GM18507 (cell line): ENCODE measurements at places on chromosomes 7 and 10.
A peak's percentile ranks its signal among the peaks of the same experiment; 100 is the strongest.

- no peak for DNase-seq
Observed at GRCh38 chr7:49527182-49527581, 246.3 kb upstream of the VWC2 start.

GRCh38 chr7:142523821-142524460 lies 225.3 kb upstream of the PRSS1 start:
- no peak for DNase-seq

DNA sequence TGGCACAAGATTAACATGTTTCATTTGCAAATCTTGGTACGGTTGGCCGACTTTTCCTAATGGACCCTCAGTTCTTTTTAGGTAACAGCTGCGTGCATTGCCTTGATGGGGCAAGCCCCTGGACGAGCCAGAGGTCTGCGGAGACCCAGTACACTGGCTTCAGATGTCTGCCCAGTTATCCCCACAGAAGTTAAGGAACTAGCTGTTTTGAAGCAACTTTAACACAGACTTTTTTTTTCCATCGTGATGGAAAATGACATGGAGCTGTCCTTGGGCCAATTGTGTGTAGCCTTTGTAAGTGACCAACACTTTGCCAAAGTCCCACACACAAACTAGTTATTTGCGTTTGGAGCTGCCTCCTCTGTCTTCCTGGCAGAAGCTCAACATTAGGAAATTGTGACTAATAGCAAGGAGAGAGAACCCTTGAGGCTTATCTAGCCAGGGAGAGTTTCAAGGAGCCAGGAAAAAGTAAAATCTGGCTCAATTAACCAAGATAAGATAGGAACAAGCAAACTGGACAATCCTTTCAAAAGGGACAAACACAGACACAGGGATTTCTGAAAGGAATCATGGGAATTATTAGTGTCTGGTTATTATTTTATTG lies 99.6 kb upstream of the BMPER start:
- no peak for DNase-seq

DNA sequence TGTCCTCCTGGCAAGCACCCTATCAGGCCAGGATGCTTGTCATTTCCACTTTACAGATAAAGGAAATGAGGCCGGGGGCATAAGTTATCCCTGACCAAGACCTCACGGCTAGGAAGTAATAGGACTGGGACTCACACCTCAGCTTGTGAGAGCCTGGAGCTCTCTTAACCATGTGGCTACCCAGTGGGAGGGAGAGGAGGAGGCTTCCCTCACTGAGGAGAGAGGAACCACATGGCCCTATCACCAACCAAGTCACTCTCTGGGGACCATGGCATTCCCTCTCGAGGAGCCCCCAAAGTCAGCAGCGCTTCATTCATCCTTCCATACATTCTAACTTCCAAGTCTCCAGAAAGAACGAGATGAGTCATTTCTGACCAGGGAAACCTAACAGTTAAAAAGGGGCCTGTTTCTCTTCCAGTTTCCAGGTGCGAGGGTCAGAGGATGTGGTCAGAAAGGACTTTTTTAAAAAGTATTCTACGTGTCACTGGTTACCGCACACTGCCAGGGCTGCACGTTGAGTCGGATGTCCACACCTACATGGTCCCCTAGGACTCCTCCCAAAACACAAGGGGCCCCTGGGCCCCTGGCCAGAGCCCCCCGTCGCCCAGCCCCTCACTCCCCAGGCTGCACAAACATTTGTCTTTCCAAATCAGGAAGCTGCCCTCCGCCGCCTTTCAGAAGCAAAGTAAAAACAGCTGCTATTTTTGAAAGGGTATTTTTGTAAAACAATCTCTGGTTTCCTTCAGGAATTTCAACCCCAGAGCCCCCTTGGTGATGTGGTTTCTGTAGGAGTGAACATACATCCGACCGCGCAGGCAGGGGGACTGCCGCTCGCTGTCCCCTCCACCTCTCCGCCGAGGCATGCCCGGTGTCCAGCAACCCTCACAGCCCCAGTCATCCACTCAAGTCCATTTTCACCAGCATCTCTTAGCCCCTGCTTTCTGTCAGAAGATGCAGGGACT lies 128.2 kb upstream of the CHST15 start:
- DNase-seq: peak; percentile 58

DNA sequence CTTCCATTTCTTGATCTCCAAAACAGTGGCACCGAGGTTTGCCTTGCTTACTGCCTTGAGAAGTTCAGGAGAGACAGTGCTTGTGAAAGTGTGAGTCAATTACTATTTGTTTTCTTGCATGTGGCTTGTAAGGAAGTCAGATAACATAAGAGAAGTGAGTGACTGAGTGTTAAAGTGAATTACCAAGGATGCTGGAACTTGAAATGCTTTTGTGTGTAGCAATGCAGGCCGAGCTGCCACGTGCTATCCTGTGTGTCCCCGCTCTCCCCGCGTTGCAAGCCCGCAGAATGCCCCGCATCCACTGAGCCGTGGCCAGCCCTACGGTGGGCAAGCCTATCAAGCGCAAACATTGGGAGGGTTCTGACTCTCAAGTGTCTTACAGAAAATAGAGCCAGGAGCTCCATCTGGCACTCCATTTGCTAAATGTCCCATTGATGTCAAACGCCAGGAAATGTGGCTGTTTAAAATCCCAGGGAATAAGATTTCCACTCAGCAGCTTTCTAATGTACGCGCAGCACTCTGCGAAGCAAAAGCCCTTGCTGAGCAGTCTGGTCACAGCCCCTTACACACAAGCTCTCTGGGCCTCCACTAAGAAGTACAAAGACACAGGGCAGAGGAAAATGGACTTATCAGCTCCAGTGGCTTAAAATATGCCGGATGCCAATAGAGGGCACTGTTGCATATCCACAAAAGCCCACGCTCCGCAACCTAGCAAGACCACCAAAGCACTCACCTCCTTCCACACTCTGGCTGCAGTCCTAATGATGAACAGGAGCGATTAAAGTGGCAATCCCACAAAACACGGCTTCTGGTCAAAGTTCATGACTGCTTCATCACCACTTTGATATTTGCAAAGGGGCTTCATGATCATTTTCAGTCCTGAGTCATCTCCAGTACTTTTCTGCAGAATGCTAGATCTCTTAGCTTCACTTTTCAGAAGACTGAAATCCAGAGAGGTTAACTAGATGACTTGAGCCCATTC lies 158.0 kb upstream of the ITGB1 start:
- no peak for DNase-seq

DNA sequence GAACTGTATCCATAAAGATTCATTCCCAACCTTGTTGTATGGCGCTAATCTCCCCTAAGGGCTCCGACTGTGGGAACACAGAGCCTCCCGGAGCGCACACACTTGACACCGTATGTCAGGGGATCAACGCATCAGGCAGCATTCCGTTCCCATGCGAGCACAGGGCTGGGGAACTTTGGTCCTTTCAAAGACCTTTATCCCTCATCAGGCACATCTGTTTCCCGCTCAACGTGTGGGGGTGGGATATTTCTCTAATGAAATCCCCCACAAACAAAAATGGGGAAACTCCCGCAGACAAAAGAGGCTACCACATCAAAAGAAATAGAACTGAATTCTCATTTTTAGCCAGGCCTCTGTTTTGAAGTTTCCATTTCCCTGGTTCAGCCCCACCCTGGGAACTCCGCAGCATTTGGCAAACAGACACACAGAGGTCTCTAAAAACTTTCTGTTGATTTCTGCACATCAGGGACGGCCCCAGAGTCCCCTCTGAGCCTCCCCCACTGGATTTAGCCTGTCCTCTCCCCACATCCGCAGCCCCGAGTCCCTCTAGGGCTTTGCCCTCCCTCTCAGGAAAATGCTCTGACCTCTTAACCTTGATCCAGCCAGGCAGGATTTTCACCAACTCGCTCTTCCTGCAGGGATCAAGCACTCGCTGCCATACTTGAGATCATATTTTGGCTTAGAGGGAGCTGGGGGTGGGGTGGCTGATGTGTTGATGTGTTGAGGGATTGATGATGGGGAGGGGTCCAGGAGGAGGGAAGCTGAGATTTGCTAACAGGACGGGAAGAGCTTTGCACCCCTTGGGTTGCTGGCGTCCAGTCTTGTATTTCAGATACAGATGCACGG lies 6.6 kb downstream of the CPA5 start:
- DNase-seq: no peak

DNA sequence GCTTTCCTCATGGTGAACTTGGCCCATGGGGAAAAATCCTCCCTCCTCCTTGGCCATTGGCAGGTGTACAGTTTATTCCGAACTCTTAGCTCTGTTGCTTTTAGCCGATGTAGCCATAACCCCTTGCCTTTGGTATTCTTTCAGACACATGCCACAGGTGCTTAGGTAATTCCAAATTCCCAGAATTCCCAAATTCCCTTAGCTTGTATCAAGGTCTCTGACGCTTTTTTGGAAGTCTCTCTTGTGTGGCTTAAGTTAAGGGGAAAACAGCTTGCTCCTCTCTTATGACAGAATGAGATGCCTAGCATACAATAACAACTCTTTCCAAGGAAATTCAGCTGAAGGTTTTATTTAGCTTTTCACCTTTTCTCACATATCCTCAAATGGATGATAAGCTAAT lies 68.0 kb downstream of the SUGCT start:
- DNase-seq: no peak

DNA sequence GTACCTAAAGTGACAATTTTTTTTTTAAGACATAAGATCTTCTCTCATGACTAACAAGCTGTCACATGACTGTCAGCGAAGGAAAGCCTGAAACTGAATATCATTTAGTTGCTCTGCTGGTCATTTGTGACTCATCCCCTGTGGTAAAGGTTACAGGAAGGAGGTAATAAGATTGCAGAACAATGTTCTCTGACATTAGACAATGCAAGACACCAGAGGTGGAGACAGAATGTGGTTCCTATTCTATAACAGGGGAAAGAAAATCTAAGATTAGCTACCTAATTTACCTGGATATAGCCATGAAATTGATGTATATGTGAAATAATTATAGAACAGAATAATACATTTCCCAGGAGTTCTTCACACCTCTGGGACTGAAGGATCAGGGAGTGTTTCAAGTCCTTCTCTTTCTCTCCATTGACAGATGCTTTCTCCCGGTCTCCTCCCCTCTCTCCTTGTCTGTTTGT lies 47.7 kb downstream of the LRGUK start:
- peak; percentile 9 for DNase-seq

- no peak for DNase-seq
Observed at GRCh38 chr10:76469675-76470074, 1038.3 kb downstream of the LRMDA start.

- DNase-seq: no peak
Observed at GRCh38 chr10:73432646-73433537, 469 bp downstream of the MSS51 start.

DNA sequence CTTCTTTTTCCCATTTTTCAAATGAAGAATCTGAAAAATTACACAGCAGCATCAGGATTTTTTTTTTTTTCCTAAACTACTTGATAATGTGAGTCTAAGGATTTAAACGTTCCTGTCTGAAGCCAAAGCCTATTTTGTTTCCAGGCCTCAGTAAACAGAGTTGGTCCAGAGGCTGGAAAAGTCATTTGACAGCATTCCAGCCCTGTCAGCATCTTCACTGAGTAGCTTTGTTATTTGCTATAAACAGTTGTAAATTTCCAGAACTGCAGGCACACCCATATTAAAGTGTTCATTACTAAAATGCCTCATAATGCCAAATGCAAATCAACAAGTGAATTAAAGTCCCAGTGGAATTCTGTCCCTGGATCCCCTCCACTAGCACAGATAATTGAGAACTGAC lies 35.5 kb upstream of the KMT2E start:
- no peak for DNase-seq

GRCh38 chr10:68112837-68113236 lies 3.5 kb downstream of the MYPN start:
- DNase-seq: no peak

GRCh38 chr10:73167458-73167782 lies 388 bp downstream of the ECD start:
- no peak for DNase-seq
